RWPE1 (cell line): ENCODE measurements at places on chromosomes 2 and 18.

- no peak for DNase-seq
These were observed 21.5 kb upstream of the ZNF532 start for GRCh38 chr18:58842978-58843687.

- DNase-seq, result peak; percentile 83
These were observed 117.6 kb upstream of the FOSL2 start for GRCh38 chr2:28274911-28275685.

GRCh38 chr18:56709463-56709862, 58.3 kb downstream of the WDR7 start:
- peak; percentile 52 for DNase-seq

- DNase-seq, result no peak
These were observed 77.7 kb downstream of the MYT1L start for GRCh38 chr2:2253172-2254016.

DNA sequence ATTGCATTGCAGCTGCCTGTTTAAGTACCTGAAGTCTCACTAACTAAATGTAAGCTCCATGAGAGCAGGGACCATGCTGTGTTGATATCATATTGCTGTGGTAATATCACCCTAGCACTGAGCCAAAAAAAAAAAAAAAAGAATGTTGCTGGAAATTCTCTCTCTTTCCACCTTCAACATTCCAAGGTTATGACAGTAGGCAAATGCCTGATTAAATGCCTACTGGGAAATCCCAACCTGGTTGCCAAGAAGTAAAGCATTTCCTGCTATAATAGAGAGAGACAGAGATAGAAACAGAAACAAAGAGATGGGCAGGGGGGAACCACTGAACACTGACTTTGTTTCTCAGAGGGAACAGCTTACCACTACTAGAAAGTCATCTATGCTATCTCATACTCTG, 1604.2 kb downstream of the LRP1B start:
- peak; percentile 23 for DNase-seq

DNA sequence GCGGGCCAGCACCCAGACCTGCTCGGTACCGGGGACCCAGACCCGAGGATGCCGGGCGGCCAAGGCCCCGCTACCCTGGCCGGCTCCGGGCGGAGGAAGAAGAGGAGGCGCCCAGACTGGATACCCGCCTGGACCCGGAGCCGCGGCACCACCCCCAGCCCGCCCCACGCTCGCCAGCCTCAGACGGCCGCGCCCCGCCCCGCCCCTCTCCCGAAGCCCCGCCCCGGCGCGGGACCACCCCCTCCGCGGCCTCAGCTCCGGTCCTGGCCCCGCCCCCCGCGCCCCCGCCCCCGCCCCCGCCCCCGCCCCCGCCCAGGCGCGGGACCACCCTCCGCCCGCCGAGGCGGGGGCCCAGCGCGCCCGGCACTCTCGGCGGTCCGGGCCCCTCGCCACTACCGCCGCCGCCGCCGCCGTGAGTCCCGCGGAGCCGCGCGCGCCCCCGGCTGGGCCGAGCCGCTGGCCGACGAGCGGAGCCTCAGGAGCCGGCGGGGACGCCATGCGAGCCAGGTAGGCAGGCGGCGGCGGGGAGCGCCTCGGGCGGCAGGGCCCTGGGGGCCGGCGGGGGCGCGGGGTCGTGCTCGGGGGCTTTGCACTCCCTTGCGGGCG, at the start of gene SH3BP4:
Gene SH3BP4, plus strand, starts transcription at position 354 of the 606 bp plus-strand sequence. CDS start 82,986 bp downstream, outside the sequence.
- DNase-seq, result peak; percentile 89

- DNase-seq, result no peak
These were observed 2.0 kb downstream of the NAGK start for GRCh38 chr2:71070294-71071093.

DNA sequence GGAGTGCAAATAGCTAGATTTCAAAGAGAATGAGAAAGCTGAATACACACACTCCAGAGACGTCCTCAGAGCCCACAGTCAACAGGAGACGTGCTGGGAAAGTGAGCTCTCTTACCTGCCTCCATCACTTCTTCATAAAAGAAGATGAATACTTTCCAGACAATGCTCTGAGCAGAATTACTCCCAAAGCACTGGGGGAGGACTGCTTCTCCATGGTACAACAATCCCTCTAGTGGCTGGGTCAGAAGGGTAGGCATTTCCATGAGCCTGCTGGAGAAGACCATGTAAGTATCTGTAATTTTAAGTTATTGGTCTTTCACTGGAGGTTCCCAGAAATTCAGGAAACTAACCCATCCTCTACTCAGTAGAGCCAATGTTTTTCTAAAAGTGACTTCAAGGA, 190.3 kb downstream of the RBM43 start:
- no peak for DNase-seq

DNA sequence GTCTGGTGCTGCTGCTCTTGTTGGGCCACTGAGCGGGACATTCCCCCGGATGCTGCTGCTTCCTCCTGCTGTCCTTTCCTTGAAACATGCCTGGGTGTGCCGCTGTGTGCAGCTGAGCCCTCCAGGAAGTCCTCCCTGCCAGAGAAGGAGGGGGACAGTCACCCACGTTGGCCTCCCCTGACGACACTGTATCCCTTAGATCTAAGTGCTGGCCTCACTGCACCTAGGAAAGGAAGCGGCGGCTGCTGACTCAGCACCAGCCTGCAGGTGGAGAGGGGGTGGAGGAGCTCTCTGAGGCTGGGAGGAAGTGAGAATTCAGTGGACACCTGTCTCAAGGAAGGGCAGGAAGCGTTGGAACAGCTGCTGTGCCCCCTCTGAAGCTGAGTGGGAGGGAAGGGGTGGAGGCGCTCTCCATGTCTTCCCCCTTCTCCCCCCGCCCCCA, 239.8 kb downstream of the HAUS1 start:
- DNase-seq, result peak; percentile 18

GRCh38 chr2:166539340-166540162, 45.5 kb upstream of the SCN7A start:
- peak; percentile 55 for DNase-seq

DNA sequence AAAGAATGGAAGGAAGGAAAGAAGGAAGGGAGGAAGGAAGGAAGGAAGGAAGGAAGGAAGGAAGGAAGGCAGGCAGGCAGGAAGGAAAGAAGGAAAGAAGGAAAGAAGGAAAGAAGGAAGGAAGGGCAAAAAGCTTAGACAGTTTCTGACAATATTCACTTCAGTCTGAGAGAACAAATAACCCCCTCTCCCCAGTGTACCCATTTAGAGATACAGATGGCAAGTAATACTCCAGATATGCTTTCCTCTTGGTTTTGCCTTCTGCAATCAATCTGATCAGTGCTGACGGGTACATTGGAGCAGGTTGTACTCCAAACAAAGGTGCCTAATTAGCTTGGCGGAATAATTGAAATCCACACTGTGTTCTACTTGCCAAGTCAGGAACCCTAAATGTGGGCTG, 534.6 kb upstream of the TMEFF2 start:
- DNase-seq, result no peak

- no peak for DNase-seq
These were observed 62.9 kb upstream of the SERTAD2 start for GRCh38 chr2:64716569-64716968.

DNA sequence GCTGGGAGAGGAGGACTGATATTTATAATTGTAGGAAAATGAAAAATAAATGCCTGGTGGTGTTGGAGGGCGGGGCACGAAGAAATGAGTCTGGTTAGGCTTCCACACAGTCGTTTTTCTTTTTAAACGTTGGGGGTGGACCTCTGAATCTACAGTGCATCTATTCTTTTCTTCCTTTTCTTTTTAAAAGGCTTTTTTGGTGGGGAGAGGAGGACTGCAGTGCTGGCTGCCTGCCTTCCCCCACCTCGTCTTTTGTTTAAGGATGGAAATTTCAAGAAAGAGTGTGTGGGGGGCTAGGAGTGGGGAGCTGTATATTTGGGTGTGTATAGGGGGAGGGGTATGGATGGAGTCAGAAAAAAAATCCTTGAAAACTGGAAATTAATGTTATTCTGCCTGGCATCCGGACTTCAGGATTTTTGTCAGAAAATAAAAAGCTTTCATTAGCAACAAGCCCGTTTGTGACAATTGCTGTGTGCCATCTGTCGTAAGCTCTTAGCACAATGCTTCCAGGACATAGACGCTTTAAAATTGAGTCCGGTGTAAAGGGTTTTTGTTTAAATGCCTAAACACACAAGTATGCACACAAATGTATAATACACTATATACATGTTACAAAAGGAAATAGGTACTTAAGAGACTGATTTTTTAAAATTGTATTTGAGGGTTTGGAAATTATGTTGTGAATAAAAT, 1.1 kb downstream of the MAP2 start:
- no peak for DNase-seq

DNA sequence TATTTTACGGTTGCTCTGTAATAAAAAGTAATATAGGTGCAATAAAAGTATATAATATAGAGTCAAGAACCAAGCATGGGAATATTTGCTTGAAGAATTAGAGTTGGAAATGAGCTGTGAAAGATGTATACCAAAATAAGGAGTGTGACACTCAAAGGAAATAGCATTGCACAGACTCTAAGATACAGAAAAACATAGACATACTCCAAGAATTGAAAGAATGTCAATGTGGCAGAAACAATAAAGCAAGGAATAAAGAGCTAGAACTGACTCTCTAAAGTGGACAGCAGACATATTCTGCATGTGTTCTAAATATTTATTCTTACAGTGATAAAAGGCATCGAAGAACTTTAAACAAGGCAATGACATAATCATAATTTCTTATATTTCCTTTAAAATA, 561.1 kb upstream of the SETBP1 start:
- DNase-seq, result no peak

DNA sequence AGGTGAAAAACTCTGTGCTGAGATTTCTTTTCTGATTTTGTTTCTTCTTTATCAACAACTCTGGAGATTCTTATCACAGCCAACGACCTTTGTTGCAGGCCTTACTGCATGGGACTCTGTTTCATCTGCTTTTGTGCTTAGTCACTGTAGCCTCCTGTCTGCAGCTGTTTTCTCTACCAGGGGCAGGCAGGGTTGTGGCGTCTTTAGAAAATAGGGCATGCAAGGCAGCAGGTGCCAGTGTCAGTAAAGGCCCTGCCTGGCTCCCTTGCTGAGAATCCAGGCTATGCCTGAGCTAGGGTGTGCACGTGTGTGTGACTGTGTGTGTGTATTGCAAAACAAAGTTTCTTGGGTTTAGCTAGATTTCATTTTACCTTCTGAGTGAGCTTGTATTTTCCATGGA, 14.6 kb upstream of the SLC9A2 start:
- DNase-seq, result no peak

DNA sequence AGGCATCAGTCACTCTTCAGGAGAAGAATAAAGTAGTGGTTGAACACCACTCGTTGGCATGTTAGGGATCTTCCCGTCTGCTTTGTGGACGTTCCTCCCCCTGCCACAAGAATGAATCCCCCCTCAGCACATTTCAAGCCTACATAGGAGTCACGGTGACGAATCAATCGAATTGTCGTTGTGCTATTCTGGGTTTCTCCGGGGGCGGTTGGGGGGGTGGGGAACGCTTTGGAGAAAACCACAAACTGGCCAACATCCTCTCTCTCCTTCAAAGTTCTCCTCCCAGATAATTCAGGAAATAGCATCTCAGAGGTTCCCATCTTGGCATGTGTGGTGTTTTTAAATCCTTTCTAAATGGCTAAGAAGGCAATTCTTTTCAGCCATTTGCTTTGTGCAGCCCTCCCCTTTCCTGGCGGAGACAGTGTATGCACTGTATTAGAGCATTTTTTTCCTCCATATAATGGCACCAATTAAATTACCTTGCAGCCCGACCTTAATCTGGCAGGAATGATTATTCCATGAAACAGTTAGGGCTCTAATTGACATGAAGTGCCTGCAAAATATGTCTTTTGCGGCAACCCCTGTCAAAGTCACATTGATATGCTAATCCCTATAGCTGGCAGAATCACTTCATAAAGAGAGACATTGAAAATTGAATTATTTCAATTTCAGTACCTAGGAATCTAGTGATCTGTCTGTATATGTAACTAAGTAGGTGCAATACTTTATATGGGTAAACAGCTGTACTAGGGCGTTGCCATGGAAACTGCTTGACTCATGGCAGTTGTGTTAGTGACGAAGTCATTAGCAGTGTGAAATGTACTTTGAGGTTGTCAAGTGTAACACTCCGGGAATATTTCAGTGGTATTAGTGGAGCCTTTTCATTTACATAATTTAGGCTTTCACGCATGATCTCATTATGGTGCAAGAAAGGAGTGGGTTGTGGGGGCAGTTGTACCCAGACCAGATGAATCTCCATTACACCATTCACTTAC, 323.4 kb upstream of the SLC14A2 start:
- no peak for DNase-seq

DNA sequence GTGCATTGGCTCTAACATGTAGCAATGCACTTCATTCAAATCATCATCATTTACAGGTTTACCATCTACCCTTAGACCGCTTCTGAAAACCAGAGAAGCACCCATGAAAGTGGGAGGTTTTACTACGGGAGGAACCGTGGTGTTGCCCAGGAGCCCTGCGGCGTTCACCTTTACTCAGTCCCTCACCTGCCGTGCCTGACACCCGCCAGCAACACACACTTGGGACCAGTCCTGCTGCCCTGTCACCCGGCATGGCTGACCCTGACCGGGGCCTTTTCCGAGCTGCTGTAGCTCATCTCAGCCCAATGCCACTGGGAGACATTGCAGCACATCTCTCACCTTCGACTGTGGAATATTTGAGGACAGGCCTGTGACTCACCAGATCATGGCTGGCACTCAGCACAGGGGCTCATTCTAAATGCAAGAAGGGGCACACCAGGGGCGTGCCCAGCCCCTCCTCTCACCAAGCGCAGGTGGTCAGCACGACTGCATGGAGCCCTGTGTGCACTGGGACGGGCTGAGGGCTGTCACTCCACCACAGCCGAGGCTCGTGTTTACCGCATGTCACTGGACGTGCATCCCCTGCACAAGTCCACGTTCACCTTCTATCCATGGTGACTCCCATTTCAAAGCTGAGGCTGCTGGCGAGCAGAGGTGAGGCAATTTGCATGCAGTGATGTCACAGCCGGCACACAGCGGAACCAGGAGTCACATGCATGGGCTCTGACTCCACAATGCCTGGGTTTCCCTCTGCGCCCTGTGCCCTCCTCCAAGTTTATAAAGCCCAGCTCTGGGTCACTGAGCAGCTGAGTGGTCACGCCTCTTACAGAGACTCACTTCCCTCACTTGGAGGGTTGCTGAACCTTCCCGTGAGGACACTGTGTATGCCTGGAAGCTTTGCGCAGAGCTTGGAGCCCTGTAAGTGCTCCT, 76.7 kb upstream of the SNTG2 start:
- DNase-seq, result no peak

DNA sequence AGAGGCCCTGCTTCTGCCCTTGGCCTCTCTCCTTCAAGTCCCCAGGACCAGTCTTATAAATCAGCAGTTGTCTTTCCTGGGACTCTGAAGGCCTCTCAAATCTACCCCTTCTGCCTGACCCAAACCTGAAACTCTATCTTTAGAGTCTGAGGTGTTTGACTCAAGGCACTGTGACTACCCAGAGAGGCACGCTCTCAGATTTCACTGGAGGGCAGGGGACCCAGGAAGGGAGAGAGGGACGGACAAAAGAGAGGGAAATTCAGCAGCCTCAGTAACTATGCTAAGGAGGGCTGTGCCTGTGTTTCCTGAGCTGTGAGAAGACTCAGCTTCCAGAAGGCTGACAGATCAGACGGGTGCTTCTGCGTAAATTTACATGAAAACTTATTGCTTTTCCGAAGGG, 217.8 kb downstream of the HAUS1 start:
- DNase-seq, result peak; percentile 26

- DNase-seq, result no peak
These were observed 134.3 kb downstream of the ZNF236 start for GRCh38 chr18:76956648-76957047.

GRCh38 chr18:75742516-75742915, 315.0 kb upstream of the SMIM21 start:
- DNase-seq, result no peak
